ENCODE measurements at places on chromosomes 3 and 15.

DNA sequence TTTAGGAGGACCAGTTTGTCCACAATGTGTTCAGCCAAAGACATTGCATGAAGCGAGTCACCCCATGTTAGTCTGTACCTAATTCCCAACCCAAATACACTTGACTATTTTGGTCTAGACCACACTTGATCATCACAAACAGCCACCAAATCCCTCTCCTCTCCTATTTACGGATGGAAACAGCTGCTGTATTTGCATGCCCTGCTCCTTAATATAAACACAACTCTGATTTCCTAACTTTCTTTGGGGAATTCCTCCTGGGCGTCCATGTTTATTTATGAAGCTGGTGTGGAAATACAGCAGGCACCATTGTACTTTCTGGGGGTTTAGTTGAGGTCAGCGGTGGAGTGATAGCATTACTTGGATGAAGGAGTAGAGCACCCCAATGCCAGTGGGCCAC, 235.2 kb downstream of the TLE3 start:
- no peak for DNase-seq

DNA sequence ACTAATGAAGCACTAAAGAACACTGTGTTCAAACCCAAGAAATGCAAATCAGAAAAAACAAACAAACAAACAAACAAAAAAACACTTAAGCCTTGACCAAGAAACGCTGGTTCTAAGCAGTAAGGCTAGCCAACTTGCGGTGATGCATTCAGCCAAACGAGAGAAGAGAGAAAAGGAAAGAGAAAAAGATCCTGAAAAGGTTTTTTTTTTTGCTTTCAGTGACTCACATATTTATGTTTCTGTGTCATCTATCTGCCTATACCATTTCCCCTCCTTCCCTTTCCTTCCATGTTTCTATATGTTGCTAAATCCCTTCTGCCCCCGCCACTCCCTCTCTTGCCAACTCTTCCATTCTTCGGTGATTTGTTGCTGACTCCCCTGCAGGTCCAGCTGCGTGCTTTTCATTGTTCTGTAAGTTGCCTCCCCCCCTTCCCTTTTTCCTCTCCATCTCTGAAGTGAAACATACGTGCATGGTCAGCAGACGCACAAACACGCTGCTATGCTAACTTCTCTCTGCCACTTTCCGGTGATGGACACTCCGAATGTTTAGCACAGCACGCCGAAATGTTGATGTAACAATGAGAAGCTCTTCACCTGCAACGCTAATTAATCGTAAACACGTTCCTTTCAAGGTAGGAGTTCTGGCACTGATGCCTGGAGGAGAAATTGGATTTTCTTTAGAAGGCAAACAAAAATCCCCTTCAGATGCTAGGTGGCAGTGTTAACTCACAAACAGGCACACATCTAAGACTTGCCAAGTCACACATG, 154.4 kb downstream of the TUSC7 start:
- DNase-seq: peak; percentile 74

DNA sequence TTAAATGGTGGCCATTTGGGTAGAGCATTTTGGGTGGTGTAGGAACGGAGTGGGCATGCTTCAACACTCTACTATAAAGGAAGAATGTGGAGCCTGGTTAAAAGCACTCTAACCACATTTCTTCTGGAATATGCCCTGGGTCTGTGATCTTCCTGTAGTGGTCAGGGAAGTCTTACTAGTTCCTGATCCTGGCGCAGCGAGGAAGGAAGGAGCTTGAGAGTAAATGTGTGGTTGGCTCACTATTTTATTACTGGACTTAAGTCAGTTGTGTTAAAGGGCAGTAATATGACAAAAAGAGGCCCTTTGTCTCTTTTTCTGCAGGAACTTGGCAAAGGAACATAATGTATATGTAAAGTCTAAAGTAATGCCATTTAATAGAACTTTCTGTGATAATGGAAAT, 197.6 kb upstream of the ZPLD1 start:
- DNase-seq: no peak

- DNase-seq: no peak
These were observed 265.3 kb downstream of the ERC2 start for GRCh38 chr3:56202997-56203396.

DNA sequence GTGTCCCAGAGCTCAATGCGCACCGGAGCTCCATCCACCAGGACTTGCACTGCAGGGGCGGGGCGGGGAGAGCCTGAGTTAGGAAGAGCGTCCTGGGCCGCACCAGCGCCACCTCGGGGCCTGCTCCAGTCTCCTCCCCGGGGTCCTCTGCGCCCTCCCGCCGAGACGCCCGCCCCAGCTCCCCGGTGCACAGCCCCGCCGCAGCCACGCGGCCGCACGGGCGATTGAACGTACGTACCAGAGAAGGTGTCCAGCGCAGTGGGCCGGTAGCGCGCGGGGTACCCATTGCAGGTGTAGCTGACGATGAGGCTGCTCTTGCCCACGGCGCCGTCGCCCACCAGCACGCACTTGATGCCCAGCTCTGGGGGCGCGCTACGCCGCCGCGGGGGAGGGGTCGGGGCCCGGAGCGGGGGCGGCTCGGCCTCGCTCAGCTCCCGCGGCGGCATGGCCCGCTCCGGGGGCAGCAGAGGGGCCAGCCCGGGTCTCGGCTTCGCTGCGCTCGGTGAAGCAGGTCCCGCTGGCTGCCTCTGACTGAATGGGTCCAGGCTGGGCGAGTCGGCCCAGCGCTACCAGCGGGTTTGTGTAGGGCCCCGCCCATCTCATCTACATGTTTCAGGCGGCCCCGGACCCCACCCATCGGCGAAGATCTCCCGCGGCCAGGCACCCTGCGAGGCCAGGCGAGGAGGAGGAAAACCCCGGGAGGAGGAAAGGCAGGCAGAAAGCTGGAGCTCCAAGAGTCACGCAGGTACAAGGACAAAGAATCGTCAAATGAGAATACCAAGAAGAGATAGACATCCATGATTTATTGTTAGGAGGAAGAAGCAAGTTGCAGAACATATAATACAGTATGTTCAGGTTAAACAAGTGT, at the start of gene RHOV:
Gene RHOV, minus strand, starts transcription at position 541 of the 868 bp plus-strand sequence. Its CDS starts 95 bp downstream, at position 446.
- peak; percentile 82 for DNase-seq

GRCh38 chr15:95068701-95069521, 837.5 kb downstream of the MCTP2 start:
- DNase-seq: no peak

DNA sequence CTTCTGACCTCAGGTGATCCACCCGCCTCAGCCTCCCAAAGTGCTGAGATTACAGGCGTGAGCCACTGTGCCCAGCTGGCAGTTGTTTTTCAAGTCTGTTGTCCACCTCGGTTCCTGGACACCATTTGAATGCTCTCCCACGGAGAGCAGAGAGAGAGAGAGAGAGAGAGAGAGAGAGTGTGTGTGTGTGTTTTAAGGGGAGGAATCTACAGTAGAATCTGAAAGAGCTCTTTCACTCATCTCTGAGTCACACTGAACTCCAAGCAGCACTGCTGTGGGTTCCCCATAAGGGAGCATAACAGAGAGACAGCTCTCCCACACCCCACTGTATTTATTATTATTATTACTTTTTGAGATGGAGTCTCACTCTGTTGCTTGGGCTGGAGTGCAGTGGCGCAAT, 156.6 kb downstream of the RPLP1 start:
- no peak for DNase-seq

GRCh38 chr3:9852528-9852927, 8.7 kb upstream of the RPUSD3 start:
- DNase-seq: no peak

GRCh38 chr3:34264337-34265041, 466.1 kb downstream of the PDCD6IP start:
- no peak for DNase-seq

DNA sequence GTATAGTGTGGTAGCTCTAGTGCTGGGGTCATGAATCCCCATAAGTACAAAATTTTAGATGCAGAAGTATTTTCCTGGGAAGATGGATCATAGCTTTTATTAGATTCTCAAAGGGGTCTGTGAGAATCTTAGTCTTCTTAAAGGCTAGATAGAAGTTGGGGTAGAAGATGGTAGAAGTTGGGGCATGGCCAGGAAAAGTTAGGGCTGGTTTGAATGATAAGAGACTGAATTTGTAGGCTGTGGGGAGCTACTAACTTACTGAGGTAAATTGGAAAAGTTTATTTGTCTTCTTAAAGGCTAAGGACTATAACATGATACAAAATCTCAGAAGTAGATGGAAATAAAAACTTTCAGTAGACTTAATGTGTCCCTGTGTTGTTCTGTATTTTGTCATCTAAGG, 1.6 kb upstream of the UBE2Q2 start:
- DNase-seq: no peak

DNA sequence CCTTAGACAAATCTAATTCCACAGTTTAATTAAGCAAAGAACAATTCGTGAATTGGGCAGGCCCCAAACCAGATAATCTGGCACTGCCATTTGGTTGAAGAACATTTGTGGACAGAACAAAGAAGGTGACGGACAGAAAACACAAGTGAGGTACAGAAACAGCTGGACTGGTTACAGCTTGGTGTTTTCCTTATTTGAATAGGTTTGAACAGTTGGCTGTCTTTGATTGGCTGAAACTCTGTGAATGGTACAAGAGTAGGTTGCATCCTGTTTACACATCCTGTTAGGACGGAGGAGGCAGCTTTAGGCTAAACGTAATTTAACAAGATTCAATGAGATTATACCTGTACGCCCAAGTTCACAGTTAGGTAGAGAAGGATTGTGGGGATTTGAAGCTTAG, 114.4 kb downstream of the LPP start:
- DNase-seq: no peak

DNA sequence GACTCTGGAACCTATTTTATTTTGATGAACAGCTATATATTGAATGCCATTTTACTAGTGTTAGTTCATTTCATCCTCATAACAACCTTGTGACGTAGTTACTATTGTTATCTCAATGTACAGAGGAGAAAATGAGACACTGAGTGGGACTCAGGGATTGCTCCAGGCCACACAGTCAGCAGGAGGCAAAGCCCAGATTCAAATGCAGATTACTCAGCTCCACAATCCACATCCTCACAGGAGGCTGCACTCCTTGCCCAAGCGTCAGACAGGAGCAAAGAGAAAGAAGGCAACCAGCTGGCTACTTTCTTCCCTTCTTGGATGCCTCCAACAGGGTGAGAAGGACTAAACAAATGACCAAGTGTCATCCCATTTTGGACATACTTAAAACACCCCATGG, 92.0 kb upstream of the CCDC54 start:
- DNase-seq: no peak

DNA sequence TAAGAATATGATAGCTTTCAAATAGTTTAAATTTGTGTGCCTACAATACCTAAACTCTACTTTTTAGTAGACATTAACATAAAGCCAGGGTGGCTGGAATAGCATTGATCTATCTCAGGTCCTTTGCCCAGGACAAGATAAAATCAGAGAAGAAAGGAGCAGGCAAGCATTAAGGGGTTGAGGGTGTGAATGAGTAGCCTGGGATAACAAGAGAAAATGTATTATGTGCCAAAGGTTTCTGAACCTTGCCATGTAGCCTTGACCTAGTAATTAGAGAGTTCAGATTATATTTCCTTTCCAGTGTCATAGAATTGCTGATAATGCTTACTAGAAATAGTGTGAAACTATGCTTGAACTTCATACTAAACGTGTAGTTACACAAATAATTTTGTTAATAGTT, 22.9 kb downstream of the ATP11B start:
- DNase-seq: no peak

DNA sequence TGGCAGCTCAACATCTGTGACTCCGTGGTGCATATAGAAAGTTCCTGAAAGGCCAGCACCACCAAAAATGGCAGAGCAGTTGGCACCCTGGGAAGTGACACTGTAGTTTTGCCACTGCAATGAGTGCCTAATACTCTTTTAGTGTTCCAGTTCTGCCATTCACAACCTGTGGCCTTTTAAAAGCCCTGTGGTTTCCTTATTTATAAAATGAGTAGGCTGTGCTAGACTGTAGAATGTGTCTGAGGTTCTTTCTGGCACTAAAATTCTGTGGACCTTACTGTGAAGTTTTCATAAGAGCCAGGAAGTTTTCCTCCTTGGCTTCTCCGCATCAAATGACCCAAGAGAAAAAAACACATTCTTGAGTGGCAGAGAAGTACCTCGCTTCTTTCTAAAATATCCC, 74.1 kb downstream of the MME start:
- DNase-seq: no peak

- no peak for DNase-seq
These were observed 93.6 kb upstream of the COL8A1 start for GRCh38 chr3:99544786-99545281.

DNA sequence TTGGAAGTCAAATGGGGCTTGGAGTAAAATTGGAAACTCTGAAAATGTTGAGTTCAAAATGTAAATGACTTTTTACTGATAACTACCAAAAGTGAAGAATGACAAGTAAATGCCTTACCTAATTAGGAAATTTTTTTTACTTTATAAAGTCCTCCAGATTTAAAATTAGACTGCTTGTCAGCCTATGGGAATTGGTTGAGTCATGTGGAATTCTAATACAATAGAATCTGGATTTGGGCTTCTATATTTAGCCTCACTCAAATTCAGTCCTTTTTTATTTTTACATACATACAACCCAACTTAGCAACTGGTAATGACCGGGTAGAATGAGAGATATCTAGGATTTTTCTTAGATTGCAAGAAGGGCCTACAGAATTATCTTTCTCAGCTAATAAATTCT, 158.9 kb upstream of the CADPS start:
- DNase-seq: no peak

GRCh38 chr3:119120480-119120879, 25.5 kb upstream of the TEX55 start:
- no peak for DNase-seq

- DNase-seq: no peak
These were observed 77.0 kb downstream of the ITGA11 start for GRCh38 chr15:68354923-68355322.

- no peak for DNase-seq
These were observed 244.7 kb upstream of the ST8SIA2 start for GRCh38 chr15:92149029-92149428.

DNA sequence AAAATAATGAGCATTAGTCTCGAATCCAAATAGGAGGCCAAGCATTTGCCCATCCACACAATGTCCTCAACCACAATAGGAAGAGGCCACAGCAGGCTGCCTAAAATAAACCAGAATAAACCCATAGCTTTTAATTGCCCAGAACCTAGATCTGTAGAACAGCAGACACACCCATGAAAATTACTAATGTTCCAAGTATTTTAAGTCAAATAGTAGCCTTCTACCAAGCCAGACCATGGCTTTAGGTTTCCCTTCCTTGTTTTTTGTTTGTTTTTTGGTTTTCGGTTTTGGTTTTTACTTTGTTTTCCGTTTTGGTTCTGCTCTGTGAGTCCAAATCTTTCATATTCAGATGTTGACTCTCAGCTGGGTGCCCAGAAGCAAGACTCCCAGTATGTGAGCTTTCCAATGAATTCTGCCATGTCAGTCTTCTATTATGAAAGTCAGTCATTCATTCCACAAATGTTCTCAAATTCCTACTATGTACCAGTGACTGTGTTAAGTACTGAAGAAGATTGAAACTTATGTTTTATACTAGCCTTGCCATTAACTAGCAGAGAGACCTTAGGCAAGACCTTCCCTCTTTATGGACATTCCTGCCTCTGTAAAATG, 57.8 kb upstream of the BOC start:
- DNase-seq: no peak

GRCh38 chr3:23659274-23659673, 146.5 kb upstream of the UBE2E1 start:
- no peak for DNase-seq

- no peak for DNase-seq
These were observed 4.9 kb downstream of the PRICKLE2 start for GRCh38 chr3:64220161-64220914.

- no peak for DNase-seq
These were observed 53.5 kb downstream of the TBC1D2B start for GRCh38 chr15:78023865-78024518.

Measured in SHP77 (cell line).